Inflammatory macrophage treated with lipopolysaccharide for 4 hours (primary cell): ENCODE measurements at places on chromosomes 1 and 21.

GRCh38 chr1:244113532-244114320 lies 62.6 kb downstream of the ZBTB18 start:
- DNase-seq = no peak

DNA sequence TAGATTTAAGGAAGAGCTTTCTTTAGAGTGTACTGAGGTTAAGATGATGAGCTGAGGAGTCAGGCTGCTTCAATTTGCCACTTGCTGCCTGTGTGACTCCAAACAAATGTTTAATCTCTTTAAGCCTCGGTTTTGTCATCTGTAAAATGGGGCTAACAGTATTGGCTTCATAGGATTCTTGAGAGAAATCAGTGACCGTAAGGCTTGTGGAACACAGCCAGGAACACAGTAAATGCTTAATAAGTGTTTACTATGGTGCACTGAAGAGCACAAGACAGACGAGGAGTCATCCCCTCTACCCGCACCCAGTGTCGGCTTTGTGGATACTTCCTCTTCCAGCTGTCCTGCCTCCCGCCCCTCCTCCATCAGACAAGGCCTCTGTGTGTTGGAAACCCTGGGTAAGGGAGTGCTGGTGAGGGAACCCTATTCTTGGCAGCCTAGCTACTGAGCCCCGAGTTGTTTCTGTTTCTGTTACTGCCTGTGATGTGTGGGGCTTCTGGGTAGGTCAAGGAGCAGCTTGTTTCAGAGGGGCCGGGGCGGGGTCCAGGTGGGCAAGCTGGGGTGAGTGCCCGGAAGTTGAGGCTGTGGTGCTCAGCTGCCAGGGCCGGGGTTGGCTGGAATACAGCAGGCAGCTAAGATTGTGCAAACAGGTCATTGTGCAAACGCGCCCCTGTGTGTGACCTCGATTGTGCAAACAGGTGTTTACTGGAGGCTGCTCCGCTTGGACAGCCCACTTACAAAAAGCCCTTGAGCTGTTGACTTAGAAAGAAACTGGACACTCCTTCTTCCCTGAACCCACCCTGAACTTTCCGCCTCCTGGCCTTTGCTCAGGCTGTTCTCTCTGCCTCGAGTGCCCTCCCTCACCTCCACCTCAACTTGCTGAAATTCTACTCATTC lies 4.0 kb upstream of the CSF3R start:
- peak; percentile 91 for DNase-seq

DNA sequence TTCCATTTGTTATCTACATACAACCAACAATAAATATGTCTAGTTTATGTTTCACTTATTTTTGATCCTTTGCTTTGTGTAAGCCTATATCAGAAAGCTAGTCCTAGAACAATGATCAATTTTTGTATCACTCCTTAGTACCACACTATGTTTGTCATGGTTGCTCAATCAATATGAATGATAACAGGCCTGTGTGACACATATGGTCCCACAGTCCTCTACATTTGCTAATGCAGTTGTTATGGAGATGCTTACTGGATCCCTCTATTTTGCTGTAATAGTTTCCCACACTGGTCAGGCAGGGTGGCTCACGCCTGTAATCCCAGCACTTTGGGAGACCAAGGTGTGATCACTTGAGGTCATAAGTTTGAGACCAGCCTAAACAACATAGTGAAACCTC lies 59.1 kb downstream of the ERO1B start:
- peak; percentile 15 for DNase-seq

GRCh38 chr1:51840743-51841461 lies 37.6 kb downstream of the NRDC start:
- no peak for DNase-seq

- no peak for DNase-seq
Measured at GRCh38 chr21:32333953-32334673, 35.5 kb downstream of the MRAP start.
